ENCODE measurements at places on chromosomes 4 and X.

- DNase-seq, result no peak
Measured at GRCh38 chrX:40908026-40908425, 172.7 kb upstream of the MED14 start.

GRCh38 chr4:147801820-147802219, 69.9 kb downstream of the ARHGAP10 start:
- DNase-seq, result no peak

- DNase-seq, result no peak
Measured at GRCh38 chrX:24392709-24393108, 32.3 kb downstream of the SUPT20HL1 start.

DNA sequence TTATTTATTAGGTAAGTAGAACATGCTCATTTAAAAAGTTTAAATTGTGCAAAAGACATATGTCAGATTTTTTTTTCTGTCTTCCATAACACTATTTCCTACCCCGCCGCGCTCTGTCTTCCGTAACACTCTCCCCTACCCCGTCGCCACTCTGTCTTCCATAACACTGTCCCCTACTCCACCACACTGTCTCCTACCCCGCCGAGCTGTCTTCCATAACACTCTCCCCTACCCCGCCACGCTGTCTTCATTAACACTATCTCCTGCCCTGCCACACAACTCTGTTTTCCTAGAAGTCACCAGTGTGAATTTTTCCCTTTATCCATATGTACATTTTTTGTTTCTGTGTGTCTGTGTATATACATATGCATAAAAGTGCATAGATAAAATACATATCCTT, 4.4 kb downstream of the MSMO1 start:
- no peak for DNase-seq

DNA sequence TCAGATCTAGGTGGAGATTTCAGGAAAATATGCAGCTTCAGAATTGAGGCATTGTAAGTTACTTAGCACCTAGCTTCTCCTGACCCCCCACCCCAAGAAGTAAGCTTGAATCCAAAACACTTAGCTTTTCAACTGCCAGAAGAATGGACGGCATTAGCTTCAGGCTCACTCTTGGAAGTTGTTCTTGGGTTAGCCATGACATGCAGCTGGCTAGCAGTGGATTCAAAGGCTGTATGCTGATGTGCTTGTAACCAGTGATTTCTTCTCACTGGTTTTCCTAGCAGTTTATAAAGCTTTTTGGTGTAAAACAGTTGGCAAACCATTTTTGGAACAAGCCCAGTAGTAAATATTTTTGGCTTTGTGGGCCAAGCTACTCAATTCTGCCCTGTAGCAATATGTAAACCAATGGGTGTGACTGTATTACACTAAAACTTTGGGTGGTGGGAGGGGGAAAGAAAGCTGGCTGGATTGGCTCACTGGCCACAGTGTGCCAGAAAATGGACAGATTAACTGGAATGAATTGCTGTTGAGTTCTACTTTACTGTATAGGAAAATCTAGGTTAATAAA, 85.6 kb downstream of the SHROOM2 start:
- no peak for DNase-seq

GRCh38 chr4:87865288-87865687, 32.5 kb downstream of the MEPE start:
- no peak for DNase-seq

GRCh38 chr4:24560868-24561368, 23.4 kb downstream of the DHX15 start:
- DNase-seq, result no peak

DNA sequence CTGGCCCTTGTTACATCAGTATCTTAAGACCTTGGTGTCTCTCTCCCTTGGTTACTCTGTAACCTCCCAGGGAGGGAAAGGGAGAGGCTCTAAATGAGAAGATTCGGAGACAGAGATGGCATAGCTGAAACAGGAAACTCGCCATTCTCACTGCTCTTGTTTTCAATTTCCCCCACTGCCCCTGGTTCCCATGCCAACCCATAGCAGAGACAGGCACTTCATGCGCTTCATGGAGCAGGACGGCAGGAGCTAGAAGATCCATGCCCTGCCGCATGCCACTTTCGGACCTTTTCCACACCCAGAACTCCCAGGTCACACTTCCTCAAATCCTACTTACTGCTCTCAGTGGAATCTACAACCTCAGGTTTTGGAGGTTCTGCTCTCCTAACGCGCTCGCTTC, 3.1 kb downstream of the ZMYM3 start:
- no peak for DNase-seq

DNA sequence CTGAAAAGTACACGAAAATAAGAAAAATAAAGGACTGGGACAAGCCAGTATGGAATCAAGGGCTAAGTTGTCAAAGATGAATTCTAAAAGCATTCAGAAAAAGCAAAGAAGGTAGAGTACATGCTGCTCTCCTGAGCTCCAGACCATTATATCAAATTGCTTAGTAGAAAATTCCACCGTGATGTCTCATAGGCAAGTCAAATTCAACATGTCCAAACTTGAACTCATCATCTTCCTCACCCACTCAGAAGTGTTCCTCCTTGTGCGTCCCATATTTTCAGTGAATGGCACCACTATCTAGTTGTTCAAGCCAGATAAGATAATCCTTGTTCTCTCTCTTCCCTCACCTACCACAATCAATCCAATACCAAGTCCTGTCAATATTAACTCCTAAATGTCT, 37.5 kb upstream of the IL13RA2 start:
- DNase-seq, result no peak

- DNase-seq, result no peak
Measured at GRCh38 chr4:138616775-138617174, 374.6 kb upstream of the SLC7A11 start.

DNA sequence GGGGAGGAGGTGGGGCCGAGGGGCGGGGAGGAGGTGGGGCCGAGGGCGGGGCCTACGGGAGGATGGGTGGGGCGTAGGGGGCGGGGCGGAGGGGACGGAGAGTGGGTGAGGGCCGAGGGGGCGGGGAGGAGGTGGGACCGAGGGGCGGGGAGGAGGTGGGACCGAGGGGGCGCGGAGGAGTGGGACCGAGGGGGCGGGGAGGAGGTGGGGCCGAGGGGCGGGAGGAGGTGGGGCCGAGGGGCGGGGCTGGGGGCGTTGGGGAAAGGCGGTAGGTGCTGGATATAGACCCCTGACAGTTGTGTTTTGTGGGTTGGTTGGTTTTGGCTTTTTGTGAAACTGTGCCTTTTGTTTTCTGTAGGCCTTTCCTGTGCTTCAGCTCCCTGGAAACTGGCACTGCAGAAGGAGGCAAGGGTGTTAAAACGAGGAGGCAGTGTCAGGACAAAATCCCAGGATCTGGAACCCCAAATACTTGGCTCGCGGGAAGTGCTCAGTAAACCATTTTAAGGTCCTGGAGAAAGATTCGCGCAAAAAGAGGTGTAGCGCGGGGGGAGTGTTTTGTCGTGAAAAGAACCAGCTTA, 580 bp upstream of the MMGT1 start:
- no peak for DNase-seq

GRCh38 chr4:168731706-168732414, 235.0 kb downstream of the PALLD start:
- DNase-seq, result no peak
